ENCODE measurements at places on chromosomes 12 and 14.

DNA sequence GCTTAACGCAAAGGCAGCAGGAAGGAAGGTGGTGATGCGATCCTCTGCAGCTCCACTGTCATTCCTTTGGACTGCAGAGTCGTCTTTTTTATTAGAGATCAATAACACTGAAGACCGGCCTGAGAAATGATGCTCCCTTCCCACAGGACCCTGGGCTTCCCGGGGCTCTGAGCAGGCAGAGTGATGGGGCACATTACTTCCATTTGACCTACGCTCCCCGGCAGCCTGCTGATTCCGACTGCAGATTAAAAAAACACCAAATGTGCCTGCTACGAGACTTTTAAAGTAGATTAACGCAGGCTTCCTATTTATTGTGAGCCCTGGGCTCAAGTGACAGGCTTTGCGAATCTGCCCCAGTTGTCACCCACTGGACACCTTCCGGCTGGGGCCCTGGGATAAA is 37.5 kb downstream of the KCNA1 start:
- peak; percentile 35 for DNase-seq

- DNase-seq = no peak
These were observed 62.2 kb downstream of the BMP4 start for GRCh38 chr14:53894456-53894855.

- DNase-seq = no peak
These were observed at the start of gene RNASE1 for GRCh38 chr14:20802341-20803084. Gene RNASE1, minus strand, starts transcription at chr14:20802844. Its CDS starts 776 bp downstream, at chr14:20802068.

- no peak for DNase-seq
These were observed 77.5 kb downstream of the PHETA1 start for GRCh38 chr12:111291357-111291756.

GRCh38 chr12:66555113-66555512 is 123.8 kb downstream of the GRIP1 start:
- no peak for DNase-seq

DNA sequence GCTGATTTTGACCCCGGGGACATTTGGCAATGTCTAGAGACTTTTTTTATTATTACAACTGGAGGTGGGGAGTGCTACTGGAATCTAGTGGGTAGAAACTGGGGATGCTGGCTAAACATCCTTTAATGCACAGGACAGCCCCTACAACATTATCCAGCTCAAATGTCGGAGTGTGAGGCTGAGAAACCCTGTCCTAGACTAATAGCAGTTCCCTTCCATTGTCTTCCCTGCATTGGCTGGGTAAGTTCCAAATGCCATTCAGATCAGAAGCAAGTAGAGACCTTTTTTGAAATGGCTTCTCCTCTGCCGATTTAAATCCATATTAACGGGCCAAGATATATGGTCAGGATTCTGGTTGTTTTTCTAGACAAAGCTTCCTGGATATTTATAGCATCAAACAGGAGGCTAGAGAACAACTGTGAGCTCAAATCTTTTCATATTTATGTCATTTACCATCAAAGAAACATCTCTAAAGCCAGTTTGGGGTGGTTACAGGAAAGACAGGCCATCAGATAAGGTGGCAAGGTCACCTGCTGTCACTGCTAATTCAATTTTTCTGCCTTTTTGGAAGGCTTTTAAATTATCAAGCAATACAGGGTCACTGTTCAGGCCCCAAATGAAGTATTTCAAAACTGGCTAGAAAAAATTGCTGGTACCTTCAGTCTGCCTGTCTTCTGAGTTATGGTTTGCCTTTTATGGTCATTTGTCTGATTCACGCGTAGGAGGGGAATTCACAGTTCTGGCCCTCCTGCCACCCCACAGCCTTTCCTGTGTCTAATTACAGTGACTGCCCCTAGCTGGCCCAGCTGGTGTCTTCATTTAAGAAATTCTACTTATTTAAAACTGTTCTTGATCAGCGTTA is 20.1 kb upstream of the AKAP5 start:
- no peak for DNase-seq

DNA sequence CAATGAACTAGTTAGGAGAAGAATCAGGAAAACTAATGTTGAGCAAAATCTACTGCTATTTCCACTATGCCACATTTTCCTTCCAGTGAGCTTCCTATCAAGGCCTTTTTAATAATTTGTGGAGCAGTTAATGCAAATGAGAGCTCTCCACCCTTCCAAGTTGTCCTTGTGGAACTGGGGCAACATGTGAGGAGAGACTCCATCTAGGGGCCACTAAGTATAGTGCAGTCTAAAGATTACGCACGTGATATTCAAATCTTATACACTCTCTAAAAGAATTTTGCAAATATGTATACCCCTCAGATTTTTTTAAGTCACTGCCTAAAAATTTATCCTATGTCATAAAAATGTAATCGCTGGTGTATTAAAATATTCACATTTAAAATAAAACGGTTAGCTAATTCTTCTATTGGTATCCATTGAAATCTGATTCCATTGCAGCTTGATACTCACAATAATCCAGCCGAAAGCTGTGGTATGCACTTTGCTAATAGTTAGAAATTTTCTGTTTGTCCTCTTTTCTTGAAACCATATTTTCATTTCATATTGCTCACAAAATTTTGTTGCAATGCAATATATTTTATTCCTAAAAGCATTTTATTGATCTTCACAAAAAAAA is 100.1 kb downstream of the PAH start:
- DNase-seq = no peak

- no peak for DNase-seq
These were observed 157.0 kb upstream of the RMST start for GRCh38 chr12:97305651-97306050.

DNA sequence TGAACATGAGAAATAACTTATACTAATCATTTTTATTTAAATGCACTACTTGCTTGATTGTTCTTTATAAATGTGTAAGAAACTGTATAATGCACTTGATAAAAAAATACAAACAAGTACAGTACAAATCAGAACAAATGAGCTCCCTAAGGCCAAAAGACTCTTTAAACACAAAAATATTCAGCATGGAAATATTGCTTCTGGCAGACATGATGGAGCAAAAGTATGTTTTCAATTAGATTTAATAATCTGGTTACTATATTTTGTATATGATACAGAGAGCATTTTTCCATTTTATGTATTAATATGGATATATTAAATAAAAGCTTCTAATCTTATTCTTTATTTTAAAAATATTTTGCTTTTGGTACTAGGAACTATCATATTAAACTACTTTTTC is 800.2 kb upstream of the LRFN5 start:
- no peak for DNase-seq

- DNase-seq = no peak
These were observed 90.1 kb upstream of the KCNA1 start for GRCh38 chr12:4819654-4820053.

DNA sequence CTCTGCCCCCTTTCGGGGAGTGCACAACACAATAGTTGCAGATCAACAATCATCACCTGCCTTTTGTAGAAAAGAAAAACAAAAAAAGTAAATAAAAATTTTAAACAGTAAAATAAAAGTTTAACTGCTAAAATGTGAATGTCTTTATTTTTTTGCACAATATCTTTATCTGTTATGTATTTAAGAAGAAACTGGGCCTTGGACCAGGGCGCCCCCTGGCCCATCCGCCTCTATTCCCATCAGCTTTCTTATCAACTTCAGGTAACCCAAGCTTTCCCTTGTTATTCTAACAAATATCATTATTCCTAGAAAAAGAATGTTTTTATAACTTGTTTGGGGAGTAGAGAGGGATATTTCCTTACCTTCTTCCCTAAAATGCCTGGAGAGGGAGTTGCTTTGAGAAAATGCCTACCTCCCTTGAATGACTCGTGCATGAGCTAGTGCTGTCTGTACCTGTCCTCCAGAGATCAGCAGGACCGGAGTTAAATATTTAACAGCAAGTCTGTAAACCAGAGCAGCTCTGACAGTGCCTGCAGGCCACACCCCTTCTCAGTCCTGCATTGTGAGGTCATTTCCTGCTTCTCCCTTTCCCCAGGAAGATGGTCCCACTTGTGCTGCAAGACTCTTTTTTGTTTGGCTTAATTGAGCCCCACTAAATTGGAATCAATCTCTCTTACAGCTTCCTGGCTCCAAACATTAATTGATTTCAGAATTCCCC is 192.8 kb upstream of the RGS6 start:
- DNase-seq = no peak

DNA sequence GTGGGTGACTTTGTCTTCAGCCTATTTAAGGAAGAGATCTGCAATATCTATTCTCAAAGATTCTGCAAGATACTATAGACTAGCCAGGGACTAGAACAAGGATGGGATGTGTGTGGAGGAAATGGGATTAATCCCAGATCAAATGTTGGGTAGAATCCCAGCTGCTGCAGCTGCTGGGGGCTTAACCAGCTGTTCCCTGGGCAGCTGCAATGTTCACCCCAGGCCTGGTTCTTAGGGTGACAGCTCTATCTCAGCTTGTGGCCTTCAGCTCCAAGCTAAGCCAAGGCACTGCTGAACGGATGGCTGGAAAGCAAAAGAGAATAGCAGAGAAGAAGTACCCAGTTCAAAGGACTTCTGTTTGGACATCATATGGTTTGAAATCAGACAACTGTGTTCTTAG is 10.0 kb upstream of the RHEBL1 start:
- DNase-seq = no peak

DNA sequence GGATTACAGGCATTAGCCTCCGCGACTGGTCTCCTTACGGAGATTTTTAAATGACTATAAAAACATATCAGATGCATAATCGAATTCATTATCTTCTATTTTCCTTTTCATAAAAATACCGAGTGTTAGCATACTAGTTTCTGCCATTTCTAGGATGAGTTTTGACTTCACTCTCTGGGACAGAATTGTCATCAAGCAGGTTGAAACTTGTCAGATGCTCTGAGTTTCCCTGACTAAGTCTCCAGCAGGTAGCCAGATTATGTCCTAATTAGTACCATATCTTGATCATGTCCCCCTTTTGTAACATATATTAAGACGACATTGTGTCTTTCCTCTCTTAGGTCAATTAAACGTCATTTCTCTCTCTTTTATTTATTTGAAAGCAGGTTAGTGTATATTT is 103.5 kb upstream of the RASSF8 start:
- no peak for DNase-seq

DNA sequence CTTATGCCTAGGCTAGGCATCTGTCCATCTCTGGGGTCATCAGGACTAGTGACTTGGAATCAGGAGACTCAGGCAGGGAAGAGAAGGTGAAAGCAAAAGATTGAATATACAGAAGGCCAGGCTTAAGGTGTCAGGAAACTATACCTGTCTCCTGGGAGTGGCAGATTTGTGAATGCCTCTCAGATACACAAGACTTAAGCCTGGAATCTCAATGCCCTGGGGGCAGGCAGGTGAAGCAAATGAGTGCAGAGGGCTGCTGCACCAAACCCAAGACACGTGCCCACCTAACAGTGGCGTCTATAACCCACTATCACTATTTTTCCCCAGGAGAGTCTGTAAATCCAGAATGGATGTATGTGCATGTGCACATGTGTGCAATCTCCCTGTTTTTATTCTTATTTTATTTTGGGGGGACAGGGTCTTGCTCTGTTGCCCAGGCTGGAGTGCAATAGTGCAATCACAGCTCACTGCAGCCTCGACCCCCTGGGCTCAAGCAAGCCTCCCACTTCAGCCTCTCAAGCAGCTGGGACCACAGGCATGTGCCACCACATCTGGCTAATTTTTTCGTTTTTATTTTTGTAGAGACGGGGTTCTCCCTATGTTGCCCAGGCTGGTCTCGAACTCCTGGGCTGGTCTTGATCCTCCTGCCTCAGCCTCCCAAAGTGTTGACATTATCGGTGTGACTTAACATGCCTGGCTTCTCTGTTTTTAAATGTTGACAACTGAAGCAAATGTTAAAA is 31.9 kb upstream of the FOS start:
- DNase-seq = no peak

All from neuronal stem cell (in vitro differentiated cells).